ENCODE measurements at places on chromosomes 4 and X.

DNA sequence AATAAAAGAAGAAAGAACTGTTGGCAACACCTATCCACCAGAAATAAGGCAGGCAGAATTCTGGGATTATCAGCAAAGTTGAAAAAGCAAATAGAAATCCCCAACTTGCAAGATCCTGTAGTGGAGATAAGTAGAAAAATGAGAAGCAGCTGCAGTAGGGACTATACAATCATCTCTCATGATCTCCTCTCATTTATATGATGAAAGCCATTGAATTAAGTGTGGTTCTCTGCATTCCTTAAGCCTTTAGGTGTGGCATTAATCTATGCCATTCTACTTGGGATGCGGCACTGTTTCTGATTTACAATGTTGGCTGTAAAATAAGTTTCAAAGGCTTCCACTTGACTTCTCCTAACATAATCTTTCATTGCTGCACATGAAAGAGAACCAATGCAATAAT is 869.8 kb downstream of the TRAM1L1 start:
- no peak for DNase-seq

- no peak for DNase-seq
Observed at GRCh38 chr4:24053934-24054333, 164.1 kb upstream of the PPARGC1A start.

DNA sequence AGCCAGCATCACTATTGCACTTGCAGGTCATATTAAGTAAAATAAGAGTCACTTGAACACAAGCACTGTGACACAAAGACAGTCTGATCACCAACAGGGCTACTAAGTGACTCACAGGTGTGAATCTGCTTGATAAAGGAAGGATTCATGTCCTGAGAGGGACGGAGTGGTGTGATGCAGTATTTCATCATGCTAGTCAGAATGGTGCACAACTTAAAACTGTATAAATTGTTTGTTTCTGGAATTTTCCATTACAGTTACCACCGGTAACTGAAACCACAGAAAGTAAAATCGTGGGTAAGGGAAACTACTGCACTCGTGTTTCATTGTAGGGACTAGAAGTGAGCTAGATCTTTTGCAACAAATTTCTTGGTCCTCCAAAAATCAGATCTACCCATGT is 109.7 kb downstream of the ELOVL6 start:
- DNase-seq: no peak

DNA sequence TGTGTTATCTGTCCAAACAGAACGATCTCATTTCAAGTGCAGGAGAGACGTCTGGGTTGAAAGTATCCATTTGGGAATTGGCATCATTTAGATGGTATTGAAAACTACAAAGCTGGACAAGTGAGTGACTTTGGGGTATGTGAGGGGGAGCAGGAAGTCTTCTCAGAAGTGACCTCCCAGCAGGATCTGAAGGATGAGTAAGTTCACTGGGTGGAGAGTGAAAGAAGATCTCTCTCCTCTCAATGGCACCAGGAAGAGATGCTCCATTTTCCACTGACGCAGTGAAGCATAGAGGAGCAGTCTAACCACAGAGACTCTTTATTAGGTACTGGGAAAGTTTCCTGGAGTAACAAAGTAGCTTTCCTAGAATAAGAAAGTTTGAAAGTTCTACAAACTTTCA is 161.0 kb downstream of the CPE start:
- no peak for DNase-seq

DNA sequence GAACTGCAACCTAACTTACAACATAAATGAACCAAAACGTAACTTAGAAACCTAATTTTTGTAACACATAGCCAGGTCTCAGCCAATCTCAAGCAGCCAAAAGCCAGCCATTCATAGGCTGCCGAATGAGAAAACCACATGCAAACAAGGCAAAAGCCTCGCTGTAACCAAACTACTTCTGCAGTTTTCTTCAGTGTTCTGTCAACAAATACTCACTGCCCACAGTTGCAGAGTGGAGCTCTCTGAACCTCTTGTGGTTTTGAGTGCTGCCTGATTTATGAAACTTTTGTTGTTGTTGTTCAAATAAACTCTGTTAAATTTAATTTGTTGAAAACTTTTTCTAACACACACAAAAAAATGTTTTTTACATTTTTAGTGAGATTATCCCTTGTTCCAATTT is 251.2 kb downstream of the PAPSS1 start:
- DNase-seq: no peak

GRCh38 chr4:76377911-76378310 is 43.0 kb downstream of the CCDC158 start:
- peak; percentile 12 for DNase-seq

DNA sequence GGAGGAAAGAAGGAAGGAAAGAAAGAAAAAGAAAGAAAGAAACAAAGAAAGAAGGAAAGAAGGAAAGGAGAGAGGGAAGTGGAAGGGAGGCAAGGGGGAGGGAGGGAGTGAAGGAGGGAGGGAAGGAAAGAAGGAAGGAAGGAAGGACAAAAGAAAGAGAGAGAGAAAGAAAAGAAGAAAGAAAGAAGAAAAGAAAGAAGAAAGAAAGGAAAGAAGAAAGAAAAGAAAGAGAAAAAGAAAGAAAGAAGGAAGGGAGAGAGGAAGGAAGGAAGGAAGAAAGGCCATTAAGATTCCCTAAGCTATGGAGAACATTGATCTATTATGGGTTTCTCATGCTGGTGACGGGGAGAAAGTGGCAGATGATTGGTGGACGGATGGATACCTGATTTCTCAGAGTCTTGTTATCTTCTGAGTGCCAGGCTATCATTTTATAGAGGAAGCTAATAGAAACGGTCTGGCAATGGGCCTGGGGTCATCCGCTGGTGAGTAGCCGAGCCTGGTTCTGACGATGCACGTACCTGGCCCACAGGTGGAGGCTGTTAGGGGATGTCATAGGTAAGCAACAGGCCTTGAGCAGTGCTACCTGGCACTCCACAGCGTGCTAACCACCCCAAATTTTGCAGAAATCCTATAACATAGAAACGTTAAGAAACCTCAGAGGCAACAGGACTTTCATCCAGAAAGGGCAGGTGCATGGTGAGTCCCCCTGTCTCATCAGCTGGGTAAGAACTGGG is 142.9 kb downstream of the SHOX start:
- DNase-seq: no peak

DNA sequence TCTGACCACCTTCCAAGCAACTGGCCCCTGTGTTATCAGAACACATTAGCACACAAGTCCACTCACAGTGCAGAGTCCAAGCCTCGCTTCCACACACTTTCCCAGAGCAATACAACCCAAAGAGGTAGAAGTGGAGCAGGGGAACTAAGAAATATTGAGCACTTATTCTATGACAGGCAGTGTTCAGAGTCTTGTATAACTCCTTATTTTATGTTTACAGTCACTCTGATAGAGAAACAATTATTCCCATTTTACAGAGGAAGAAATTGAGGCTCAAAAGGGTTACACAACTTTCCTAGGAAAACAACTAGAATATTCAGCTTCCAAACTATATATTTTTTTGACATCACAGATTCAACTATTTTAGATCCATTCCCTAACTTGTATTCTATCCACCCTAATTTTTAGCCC is 18.3 kb upstream of the TMEM154 start:
- no peak for DNase-seq

DNA sequence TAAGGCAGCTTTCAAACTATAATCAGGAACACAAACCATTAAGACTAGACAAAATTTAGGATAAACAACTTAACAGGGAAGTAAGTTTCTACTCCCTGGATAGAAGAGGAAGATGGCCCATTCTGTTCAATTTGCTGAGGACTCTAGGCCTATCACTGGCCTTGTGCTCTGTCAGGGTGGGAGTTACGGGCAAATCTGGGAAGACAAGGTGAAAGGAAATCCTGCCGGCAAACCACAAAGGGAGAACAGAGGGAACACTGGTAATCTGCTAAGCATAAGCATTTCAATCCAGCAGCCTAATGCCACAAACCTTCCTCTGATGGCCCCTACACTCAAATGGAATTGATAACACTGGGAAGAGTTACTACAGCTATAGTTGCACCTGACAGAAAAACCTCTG is 8.3 kb downstream of the GPR82 start:
- DNase-seq: no peak

GRCh38 chr4:22463179-22463578 is 52.7 kb downstream of the ADGRA3 start:
- no peak for DNase-seq

DNA sequence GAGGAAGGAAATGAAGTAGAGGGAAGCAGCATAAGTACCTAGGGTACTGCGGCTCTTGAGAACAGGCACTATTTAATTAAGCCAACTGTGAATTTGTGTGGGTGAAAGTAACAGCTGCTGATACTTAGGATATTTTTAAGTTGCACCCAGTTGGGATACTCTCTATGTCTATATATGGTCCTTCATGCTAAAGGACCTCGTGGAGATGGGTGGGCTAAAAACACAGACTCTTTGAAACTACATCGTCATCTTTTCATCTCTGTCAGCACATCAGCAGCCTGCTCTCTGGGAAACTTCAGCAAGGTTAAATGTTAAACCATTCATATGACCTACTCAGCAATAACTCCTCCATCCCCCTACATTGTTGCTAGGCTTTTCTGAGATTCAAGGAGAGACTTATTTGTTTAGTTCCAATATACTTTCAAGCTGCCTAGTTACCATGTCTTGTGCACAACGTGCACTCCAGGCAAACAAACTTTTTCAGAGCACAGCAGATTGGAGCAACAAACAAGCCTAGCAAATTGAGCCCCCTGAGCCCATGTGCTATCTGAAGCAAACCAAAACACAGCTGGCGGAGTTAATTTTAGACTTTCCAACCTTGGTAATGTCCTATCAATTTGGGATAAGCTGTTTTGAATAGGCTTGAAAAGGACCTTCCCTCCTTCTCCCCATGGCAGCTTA is 6.2 kb upstream of the MOB1B start:
- DNase-seq: no peak

DNA sequence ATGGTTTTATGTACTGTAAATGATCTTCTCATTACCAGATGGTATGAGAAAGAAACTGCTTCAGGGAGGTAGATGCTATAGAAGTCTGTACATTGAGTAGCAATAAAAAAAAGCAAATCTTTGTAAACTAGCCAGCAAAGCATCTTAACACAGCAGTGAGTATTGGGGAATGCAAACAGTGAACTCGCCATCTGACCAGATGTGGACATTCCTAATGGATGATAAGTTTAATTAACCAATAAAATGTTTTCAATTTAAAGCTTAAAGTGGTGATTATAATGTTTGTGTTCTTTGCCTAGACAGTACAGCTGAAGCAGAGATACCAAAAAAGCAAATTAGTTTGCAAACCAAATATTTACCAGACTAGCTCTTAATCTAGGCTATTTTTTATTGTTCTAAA is 1144.2 kb downstream of the FAT4 start:
- no peak for DNase-seq

GRCh38 chr4:154503598-154503997 is 12.0 kb upstream of the DCHS2 start:
- no peak for DNase-seq

GRCh38 chrX:36443007-36443406 is 523.5 kb downstream of the CFAP47 start:
- no peak for DNase-seq

GRCh38 chr4:85147481-85148076 is 181.1 kb upstream of the WDFY3 start:
- DNase-seq: no peak

DNA sequence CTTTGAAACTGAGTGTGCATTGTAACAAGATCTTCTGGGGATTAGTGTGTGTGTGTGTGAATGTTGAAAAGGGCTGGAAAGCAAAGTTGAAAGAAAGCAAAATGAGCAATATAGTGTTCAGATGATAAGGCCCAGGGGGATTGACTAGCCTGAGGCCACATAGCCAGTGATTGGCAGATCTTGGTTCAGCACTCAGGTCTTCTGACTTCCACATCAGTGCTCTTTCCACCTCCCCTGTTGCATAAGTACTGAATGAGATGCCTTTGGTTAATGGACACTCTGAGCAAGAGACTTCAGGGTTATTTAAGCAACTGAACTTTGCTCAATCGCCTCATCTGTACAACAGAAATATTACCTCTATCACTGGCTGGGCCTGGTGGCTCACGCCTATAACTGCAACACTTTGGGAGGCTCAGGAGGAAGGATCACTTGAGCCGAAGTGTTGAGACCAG is 120.4 kb downstream of the TMEM164 start:
- no peak for DNase-seq

DNA sequence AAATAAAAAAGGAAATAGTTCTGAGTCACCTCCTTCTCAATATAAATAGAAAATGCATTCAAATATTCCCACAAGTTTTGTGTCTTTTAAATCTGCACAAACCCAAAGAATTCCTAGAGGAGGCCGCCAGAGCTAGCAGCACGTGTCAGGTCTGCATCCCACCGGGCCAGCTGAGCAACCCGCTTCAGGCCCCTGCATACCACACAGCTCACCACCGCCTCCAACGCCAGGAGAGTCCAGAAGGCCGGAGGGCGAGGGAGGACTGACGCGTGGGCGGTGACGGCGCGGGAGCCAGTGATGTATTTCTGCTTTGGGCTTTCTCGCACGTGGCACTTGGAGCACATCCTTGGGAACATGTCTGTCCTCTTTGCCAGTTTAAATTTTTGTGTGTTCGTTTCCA is 61.9 kb upstream of the CLDN34 start:
- no peak for DNase-seq

All from stimulated activated CD8-positive, alpha-beta memory T cell treated with anti-CD3 and anti-CD28 coated beads, Interleukin-7, amount 100 ng/mL, for 4 hours (primary cell).